Hematopoietic multipotent progenitor cell (in vitro differentiated cells): ENCODE measurements at places on chromosomes 3 and 15.

DNA sequence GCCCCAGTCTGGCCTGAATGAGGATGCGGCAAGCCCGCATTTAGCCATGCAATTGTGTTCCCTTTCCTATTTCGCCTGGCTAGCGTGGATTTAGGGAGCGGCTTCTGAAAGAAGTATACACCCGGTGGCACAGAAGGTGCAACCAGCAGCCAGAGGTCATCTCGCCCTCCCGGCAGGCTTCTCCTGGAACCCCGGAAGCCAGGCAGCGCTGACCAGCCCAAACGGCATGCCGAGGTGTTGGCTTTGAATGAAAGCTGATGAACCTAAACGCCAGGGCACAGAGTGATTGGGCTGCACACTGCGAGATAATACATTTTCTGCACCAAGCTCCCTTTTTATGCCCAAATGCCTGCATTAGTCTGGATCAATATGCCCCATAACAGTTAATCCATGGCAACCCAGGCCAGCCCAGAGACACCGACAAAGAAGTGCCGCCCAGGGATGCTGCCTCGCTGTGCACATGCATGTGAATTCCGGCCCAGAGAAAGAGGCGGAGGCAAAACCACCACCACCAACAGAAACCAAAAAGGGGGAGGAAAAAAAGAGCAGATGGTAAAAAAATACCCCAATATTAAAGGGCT, 1.4 kb downstream of the SRGAP3 start:
- DNase-seq: peak; percentile 24

GRCh38 chr3:101133652-101134051, 140.4 kb upstream of the ABI3BP start:
- DNase-seq: no peak

DNA sequence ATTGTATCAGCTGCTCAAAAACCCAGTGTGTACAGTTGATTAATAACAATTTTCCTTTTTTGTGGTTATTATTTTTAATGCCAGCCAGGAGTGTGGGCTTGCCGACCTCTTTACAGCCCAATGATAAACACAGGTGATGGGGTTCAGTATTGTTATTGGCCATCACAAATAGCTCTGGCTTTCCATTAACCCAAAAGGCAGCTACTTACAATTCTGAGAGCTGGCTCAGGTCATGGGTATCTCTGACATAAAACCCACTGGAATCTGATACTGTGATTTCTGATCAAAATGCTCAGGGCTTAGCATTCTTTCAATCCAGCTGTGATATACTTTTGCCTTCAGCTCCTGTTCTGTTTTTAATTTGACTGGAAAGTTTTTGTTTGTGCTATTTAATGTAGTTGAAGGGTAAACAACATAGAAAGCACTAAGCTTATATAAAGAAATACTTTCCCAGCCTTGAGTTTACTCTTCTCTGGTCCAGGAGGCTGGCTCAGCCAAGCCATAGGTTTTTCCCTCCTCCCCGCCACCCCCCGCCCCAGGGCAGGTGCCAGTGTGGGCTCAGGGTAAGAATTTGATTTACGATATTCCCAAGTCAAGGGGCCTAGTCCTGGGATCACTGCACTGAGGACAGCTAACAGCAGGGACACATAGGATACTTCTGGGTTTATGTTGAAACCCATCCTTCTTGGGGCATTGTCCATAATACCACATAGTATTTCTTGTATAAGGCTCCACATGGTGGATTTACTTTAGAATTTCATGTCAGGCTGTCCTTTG, 54.0 kb upstream of the MYZAP start:
- no peak for DNase-seq

- no peak for DNase-seq
Measured at GRCh38 chr3:9211155-9211950, 38.1 kb downstream of the SRGAP3 start.

- DNase-seq: no peak
Measured at GRCh38 chr3:185722881-185723280, 102.0 kb downstream of the IGF2BP2 start.

DNA sequence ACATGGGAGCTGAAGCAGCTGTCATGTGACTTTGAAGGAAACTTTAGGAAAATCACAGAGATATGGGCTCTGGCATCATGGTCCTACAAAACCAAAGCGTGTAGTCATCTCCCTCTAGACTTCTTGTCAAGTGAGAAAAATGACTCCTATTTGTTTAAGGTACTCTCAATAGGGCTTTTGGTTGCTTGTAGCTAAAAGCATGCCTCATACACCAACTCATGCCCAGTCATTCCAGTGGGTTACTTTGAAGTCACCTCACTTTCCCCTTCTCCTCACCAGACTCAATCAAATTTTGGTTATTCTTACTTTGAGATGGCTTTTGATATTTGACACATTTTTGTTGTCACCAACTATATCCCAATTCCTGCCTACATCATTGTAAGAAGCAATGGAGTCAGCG, 81.6 kb downstream of the BOC start:
- DNase-seq: no peak

DNA sequence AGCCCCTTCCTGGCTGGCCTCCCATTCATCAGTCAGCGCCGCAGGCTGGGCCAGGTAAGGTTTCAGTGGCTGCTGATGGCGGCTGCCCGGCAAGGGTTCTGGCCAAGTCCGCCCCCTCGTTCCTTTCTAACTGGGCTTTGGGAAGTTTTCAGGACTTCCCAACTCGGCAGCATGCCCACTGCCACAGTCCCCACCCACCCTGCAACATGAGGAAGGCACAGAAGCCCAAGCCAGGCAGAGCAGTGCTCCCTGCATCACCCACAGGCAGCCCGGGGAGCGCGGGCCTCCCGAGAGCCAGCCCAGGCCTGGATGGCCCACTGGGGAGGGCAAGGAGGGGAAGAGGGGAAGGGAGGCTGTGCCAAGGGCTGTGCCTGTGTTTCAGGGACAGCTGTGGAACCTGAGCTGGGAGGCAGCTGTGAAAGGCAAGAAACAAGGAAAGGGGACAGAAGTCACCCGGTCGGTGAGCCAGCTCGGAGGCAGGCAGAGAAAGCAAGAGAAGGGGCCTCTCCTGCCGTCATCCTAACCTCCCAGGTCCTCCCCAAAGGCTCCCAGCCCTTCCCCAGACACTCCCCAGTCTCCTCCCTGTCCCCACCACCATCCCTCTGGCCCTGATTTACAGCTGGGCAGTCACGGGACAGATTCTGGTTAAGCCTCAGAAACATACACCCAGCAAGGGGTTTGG, 73.9 kb downstream of the CPN2 start:
- DNase-seq: no peak

DNA sequence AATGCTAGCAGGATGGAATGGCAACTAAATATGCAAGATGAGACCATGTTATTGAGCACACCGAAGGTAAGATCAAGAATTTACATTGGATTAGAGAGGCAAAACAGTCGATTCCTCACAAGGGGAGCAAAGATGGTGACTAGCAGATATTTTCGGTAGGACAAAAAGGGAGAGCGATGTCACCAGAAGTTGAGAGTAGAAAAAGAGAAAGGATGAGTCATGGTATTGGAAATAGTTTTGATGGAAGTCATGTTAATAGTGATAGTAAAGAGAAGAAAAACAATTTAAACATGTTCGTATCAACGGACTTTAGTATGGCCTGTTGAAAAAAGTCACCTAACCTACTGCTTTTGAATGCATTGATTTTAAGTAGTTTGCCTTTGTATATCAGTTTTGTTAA, 55.0 kb downstream of the UBE2E2 start:
- DNase-seq: no peak

DNA sequence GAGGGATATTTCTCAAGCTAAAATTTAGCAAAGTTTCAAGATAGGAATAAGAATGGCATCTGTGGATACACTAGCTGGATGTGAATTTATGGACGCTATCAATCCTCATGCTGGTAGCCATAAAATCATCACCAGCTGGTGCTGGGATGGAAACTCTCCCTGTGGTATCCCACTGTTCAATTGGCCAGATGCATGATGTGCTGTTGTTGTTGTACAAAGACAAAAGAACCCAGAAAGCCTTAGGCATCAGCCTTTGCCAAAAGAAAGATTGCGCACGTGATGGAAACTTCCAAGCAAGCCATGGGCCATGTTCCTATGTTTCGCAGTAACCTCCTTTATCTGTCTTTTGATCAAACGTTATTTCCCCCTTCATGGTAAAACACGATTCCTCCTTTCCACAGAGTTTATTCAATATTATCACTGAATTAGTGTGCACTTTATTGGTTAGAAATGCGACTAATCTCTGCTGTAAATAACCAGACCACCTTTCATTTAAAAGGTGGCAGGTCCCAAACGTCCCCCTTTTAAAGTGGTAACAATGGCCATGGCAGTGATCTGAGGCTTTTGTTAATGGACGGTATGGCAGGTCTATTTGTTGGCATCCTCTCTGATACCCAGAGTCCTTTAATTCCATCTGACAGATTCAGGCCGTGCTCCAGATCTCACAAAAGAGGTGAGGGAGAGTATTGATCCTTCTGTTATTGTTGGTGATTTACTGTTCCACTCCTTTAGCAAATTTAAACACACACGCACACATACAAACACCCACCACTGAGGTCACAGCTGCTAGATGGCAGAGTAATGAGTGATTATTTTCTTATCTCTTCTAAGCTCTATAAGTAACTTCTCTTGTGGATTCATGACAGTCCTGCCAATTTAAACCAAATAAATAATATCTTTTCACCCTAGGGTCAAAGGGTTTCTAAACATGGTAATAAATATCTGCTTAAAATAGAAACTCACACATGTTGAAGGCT, 291.2 kb upstream of the KCNMB2 start:
- DNase-seq: no peak

DNA sequence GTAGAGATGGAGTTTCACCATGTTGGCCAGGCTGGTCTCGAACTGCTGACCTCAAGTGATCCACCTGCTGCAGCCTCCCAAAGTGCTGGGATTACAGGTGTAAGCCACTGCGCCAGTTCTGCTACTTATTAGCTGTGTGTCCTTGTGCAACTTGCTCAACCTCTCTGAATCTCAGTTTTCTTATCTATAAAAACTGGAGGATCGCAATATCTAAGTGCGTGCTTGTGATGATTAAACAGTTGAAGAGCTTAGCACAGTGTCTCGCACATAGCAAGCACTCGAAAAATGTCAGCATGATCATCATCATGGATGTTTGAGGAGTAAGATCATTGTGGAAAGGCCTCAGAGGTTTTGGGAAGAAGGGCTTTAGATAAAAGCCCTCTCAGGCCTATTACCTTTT, 10.8 kb downstream of the CLCN2 start:
- no peak for DNase-seq

- DNase-seq: no peak
Measured at GRCh38 chr3:32312251-32312650, 73.8 kb downstream of the CMTM8 start.

- DNase-seq: no peak
Measured at GRCh38 chr15:51244423-51244869, 94.0 kb downstream of the CYP19A1 start.

DNA sequence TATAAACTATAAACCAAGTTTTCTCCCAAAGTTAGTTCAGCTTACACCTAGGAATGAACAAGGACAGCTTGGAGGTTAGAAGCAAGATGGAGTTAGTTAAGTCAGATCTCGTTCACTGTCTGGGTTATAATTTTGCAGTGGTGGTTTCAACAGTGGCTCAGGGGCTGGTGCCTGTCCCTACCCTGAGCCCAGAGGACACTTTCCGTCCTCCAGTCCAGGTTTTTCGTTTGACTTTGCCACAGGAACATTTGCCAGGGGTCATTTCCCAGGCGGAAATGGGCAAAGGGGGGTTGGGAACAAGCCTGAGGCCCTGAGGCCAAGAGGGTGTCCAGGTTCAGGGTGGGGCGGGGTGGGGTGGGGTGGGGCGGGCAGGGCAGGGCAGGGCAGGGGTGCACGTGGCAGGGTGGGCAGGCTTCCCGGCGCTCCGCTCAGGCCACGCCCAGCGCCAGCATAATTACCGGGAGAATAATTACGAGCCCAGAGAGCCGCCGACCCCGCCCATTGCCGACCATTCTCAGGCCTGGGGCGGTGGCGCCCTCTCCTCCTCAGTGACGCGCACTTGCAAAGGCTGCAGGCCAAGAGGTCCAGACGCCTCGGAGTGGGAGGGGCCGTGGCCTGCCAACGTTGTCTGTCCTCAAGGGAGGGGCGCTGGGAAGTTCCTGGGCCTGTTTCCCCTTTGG, 70.4 kb downstream of the KLF13 start:
- DNase-seq: peak; percentile 32

- no peak for DNase-seq
Measured at GRCh38 chr15:76983590-76984375, 11.1 kb upstream of the PSTPIP1 start.

DNA sequence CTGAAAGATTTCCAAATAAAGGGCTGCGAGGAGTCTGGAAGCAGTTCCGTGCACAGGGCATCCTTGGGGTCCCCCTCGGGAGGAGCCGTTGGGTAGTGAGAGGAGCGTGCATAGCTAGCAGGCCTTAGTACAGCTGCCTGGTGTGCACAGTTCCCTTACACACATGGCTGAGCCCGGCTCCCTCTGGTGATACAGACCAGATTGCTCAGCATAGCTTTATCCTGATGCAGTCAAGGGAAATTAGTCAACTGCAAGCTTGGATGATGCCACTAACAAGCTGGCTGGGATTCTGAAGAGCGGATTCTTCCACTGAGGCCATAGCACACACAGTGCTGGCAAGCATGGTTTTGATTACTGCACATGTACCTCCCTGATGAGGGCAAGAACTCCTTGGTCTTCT, 349.4 kb downstream of the LRTM1 start:
- DNase-seq: no peak

- DNase-seq: no peak
Measured at GRCh38 chr3:42736531-42736930, 33.9 kb upstream of the HHATL start.
